ENCODE measurements at places on chromosomes 6 and 20.

DNA sequence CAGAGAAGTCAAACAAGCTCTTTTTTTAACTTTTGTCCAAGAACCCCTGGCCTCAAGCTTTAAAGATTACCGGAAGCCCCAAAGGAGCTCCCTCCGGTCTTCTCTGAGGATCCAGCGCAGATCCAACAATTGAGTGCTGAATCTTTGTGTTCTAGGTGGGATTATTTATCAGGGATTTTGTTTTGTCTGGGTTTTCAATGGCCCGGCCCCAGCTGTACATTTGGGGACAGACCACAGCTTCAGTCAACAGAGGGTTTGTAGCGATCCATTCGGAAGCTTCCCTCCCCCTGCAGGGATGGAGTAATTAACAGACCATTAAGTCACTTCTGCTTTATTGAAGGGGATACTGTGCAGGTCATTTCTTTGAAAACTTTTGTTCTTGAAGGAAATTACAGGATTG, 7.8 kb downstream of the OLIG3 start:
- DNase-seq: no peak

DNA sequence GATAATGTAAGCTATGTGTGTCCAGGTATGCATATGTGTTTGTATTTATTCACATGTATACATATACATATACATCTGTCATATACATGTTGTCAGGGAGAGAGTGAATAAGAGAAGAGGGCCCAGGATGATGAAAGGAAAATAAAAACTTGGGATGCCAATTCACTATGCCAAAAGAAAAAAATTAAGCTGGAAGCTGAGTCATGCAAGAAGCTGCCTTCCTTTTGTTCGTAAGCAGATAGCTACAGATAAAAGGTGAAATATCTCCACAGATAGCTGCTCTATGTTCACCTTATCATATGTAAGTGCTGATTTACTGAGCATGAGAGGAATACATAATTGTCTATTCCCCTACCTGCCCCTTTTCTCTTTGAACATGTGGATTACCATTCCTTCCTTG, 579.9 kb downstream of the EPM2A start:
- DNase-seq: no peak

DNA sequence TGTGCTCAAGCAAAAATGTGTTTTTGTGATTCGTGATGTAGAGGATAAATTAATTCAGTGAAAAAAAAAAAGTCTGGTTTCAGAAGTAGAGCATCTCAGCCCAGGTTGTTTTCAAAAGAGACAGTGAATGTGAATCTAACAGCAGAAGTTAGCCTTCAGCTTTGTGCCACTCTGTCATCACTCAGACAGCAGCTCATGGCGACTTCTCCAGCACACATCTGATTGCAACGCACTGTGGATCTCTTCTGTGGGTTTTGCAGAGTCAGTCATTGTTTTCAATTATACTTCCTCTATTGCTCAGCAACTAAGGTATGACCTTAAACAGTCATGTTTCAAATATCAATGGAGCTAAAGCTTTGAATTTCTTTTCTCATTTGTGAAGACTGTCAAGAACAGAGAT, 335.5 kb upstream of the POU3F2 start:
- no peak for DNase-seq

- no peak for DNase-seq
Observed at GRCh38 chr6:168281826-168282225, 37.8 kb downstream of the DACT2 start.

DNA sequence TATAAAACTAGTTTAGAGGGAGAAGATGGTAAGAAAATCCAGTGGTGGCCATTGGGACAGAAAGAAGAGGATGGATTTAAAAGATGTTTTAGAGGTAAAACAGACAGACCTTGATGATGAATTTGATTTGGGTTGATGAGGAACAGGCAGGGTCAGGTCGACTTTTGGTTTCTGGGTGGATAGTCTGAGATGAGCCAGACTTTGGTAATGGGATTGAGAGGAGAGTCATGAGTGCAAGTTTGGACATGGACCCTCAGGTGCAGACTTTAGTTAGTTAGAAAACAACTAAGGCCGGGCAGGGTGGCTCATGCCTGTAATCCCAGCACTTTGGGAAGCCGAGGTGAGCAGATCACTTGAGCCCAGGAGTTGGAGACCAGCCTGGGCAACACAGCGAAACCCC, 257.9 kb downstream of the MAFB start:
- DNase-seq: no peak

- no peak for DNase-seq
Observed at GRCh38 chr6:45297320-45297719, 30.8 kb upstream of the RUNX2 start.

DNA sequence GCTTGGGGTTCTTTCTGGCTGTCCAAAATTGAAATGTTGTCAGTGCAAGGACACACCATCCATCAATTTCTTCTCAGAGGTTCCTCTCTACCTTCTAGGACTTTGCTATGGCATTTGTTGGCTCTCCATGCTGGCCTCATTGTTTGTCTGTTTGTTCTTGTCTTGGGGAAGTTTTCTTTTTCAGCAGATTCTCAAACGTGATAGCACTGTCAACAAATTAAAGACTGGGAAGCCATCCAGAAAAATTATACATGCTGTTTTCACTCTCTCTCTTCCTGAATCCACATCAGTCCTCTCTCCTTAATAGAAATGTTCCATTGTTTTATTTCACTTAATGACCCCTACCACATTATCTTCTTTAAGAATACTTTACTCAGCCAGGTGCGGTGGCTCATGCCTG, 130.4 kb downstream of the PCSK2 start:
- DNase-seq: no peak

- no peak for DNase-seq
Observed at GRCh38 chr6:139748353-139749146, 374.1 kb upstream of the CITED2 start.

DNA sequence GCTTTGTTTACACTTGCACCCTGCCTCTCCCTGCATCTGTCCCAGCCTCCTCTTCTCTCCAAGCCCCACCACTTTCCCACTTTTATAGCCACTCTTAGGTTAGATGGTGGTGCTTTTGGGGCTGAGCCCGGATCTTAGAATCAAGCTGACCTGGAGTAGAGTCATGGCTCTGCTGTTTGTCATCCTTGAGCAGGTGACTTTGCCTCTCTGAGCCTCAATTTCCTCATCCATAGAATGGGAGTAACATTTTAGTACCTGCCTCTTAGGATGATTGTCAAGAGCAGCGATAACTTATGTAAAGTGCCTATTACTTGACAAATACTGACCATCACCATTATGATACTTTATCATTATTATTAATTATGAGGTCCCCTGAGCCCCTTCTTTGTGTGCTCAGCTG, 48.2 kb downstream of the CPNE5 start:
- DNase-seq: no peak

DNA sequence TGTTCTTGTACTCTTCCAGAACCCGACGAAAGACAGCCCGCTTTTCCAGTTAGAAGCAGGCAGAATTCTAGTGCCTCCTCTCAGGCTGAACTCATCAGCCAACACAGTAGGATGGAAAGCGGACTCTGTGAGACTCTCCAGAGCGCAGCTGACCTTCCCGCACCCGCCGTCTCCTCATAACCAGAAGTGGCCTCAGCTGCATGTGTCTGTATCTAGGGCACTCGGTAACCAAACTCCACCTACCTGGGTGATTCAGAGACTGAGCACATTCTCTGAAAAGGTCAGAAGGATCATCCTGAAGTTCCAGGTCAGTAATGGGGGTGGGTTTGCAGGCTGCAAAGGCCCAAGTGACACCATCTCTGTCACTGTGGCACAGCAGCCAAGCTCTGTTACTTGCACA, 66.7 kb upstream of the NFATC2 start:
- no peak for DNase-seq

DNA sequence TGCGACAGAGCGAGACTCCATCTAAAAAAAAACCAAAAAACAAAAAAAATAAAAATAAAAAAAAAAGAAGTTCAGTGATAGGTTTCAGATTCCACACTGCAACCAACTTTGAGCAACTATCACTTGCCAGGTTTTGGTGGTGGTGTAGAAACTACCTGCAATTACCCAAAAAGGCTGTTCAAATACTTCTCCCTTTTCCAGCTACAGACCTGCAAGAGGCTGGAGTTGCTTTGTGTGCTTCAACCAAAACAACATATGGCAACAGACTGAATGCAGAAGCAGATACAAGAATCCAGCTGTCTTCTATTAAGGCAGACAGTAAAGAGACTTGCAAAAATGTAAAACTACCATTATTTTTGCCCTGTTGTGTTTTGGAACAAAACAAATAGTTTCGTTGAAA, 9.3 kb upstream of the BCAS1 start:
- no peak for DNase-seq

GRCh38 chr20:5078399-5078958, 41.3 kb downstream of the PCNA start:
- peak; percentile 98 for DNase-seq

DNA sequence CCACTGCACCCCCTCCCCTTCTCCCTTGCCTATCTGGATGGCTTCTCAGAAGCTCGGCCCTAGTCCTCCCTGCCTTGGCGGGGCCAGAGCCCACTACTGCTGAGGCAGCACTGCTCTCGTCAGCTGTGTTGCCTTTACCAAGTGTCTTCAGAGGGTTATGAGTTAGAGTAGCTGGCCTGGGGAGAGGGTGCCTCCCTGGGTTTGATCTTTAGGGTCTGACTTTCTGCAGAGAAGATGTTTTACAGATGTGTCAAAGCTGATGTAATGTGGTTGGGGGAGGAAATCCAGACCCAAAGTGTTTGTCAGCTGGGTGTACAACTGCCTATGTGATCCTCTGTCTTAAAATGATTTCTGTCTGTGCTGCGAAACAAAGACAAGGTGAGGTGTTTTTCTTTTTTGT, 30.4 kb upstream of the PI16 start:
- no peak for DNase-seq

- peak; percentile 66 for DNase-seq
Observed at GRCh38 chr6:157757430-157758403, 65.3 kb upstream of the SNX9 start.

DNA sequence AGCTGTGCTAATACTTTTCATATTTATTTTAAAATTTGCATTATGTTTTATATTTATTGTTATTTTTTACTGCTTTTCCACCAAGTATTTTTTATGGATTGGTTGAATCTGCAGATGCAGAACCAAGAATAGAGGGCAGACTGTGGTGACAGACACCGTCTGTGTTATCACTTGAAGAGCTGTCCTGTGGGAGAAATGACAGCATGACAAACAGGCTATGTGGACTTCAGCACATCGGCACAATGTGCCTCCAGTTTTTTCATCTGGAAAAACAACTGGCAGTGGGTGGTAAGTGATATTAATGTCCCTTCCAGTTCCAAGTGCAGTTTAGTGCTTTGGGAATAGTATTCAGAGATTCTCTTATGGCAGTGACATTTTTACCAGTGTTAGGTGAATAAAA, 492.9 kb downstream of the PRKN start:
- no peak for DNase-seq

- no peak for DNase-seq
Observed at GRCh38 chr20:24096864-24097450, 108.4 kb upstream of the GGTLC1 start.

DNA sequence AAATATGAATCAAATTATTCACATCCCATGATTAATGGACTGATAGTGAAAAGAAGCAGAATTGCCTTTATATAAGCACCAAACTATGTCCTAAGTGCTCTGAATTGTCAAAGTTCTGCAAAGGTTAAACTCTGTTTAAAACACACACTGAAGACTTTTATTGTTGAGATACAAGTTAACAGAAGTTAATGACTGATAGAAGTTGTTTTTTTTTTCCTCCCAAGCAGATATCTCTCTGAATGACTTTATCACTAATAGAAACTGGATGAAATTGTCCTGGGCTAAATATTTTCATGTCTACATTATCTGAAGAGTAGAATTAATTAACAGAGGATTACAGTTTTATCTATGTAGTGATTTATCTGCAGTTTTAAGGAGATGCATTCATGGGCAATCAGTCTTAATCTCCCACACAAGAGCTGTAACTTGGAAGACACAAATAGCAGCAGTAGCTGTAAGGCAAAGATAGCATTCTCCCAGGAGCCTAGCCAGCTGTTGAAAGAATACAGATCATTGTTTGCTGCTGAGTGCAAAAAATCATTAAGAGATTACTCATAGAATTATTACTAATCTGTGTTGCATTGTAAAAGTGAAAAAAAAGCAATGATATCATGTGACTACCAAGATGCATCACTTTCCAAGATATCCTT, 49.9 kb downstream of the BMP5 start:
- no peak for DNase-seq

DNA sequence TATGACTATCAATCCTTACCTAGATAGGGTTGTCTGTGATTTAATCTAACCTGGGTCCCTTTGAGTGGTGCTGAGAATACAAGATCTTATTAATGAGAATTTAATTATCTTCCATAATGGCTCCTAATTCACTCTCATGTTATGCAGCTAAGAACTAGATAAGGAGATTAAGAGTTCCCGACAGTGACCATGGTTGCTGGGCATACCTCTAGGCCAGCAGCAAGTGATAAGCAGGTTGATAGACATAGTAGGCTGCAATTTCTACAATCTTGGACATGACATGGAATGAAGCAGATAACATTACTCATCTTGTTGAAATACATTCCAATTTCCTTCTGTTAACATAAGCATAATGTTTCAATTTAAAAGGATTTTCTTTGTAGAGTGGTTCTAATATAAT, 27.1 kb downstream of the SPACA1 start:
- DNase-seq: no peak

DNA sequence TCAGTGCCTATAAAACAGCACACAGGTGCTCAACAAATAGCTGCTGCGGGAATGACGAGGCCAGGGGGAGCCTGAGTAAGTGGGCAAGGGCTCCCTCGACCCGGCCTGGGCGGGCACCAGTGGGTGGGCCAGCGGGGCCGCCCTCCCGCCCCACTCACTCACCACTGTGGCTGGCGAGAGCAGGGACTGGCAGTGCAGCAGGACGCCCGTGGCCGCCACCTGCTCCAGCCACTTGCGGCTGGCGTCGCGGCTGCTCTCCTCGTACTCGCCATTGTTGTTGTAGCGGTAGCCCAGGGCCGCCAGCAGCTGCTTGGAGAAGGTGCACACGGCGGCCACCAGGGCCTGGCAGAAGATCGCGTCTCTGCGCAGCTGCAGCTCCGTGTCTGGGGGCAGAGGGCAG, 191.5 kb downstream of the PREX1 start:
- no peak for DNase-seq

GRCh38 chr20:221258-221830, 5.7 kb upstream of the DEFB129 start:
- no peak for DNase-seq

DNA sequence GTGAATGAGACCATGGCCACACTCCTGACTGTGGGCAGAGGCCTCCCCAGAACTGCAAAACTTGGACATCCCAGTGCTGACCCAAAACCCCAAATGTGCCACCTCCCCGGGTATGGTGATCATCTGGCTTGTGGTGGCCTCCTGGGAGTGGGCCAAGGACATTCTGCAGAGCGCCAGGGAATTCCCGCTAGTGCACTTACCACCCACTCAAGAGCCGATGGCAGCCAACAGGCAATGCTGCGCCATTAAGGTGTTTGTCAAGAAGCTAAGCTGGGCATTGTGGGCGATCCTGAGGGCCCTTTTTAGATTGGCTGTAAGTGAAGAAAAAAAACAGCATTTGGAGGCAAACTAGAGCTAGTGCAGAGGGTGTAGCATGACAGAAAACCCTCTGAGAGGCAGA, 9.4 kb downstream of the MMP24 start:
- no peak for DNase-seq
